ENCODE measurements at places on chromosomes 1 and 21.

- DNase-seq, result no peak
These were observed 78.9 kb downstream of the UBE2U start for GRCh38 chr1:64282351-64282750.

GRCh38 chr21:33042812-33043211, 17.1 kb downstream of the OLIG2 start:
- no peak for DNase-seq

DNA sequence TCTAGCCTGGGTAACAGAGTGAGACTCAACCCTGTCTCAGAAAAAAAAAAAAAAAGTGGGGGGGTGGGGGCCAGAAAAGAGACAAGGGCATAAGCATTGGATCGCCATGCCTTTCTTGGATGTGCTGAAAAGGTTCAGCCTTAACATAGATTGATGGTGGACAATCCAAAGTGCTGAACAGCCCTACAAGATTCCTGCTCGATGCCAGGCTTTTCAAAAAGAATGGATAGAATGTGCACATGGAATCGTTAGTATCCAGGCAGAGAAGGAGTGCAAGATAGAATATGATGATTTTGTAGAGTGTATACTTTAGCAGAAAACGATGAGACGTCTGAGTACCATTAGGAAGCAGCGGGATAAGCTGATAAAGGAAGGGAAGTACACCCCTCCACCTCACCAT, 10.9 kb upstream of the COA7 start:
- no peak for DNase-seq

DNA sequence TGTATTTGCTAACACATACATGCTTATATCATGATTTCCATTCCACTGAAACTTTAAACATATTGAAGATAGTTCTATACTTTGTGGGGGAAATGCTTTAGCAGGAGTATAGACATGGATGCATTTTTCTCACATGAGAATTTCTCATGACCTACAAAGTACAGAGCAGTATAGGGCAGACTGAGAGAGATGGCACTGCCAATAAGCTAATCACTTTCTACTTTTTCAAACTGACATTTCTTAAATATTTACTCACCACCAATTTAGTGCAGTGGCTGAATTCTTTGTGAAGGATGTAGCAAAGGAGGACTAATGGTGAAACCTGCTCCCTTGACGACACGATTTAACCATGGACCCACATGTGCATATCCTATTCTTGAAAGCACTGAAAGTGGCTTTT, 923.5 kb downstream of the ADGRL2 start:
- no peak for DNase-seq

DNA sequence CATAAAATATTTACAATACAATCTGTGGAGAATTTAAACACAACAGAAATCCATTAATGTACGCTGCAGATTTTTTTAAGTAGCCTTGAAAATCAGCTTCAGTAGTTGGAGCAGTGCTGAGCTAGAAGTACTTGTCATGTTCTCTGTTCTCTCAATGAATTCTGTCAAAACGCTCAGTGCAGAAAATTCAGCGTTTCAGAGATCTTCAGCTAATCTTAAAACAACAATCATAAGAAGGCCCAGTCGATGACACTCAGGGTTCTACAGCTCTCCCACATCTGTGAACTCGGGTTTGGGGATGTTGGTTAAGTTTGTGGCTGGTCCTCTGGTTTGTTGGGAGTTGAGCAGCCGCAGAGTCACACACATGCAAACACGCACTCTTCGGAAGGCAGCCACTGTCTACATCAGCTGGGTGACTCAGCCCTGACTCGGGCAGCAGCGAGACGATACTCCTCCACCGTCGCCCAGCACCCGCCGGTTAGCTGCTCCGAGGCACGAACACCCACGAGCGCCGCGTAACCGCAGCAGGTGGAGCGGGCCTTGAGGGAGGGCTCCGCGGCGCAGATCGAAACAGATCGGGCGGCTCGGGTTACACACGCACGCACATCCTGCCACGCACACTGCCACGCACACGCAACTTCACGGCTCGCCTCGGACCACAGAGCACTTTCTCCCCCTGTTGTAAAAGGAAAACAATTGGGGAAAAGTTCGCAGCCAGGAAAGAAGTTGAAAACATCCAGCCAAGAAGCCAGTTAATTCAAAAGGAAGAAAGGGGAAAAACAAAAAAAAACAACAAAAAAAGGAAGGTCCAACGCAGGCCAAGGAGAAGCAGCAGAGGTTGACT, 161.2 kb downstream of the RUNX1 start:
- DNase-seq, result no peak

DNA sequence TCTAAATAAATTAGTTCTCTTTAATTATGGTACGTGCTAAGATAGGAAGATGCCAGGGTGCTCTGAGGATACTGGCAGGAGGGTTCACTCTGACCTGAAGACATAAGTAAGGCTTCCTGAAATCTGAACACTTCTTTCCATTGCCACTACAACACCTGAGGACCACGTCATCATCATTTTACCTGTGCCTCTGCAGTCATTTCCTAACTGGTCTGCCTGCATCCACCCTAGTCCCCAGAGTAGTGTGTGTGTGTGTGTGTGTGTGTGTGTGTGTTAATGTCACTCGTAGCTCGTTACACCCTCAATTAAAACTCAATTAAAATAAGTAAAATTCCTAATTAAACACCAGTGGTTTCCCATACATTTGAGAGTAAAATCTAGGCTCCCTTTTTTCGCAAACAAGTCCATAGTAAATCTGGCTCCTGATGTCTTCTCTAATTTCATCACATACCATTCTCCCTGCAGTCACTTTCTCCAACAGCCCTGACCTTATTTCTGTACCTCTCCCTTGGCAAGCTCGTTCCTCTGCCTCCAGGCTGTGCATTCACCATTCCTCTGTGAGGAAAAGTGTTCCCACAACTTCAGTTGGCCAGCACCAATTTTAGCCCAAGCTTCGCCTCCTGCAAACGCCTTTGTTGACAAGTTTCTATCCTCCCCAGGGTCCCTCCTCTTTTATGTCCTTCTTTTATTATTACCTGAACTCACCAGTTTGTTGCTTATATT, 8.7 kb downstream of the IL12RB2 start:
- no peak for DNase-seq

GRCh38 chr1:211468595-211468994, 23.4 kb downstream of the RD3 start:
- DNase-seq, result no peak

DNA sequence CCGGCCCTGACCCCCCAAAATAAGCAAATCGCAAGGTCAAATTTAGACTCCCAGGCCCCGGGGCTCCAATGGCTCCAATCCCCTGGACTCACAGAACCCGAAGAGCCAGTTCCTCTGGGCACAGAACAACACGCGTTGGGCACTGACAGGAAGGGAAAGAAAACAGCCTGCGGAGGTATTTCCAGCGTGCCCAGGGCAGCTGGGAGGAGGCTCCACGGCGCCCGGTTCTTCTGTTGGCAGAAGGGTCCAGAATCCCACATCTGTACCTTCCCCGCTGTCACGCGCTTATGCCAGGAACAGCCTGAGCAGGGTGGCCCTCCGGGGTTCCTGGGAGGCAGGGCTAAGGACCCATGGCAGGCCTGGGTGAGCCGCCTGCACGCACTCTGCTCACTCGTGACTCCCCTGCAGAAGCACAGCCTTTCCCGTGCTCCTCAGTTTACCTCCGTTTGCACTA, 85.5 kb downstream of the RIPK4 start:
- no peak for DNase-seq

GRCh38 chr1:231625975-231626534, 535 bp upstream of the DISC1 start:
- no peak for DNase-seq
